ENCODE measurements at places on chromosomes 5 and 9.

DNA sequence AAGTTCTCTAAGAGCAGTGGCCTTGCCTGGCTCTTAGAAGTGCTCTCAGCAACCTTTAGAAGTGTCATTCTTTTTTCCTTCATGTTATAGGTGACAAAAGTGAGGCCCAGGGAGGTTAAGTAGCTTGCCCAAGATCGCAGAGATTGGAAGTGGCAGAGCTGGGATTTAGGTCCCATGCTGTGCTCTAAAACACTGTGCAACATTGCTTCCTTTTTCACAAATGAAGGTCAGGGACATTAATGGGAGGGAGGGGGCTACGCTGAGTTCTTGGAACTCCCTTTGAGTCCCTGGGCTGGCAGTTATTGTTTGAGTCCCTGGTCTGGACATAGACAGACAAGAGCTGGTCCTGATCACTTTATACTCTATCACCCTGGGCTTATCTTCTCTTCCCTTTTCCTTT, 45.3 kb downstream of the PAM start:
- DNase-seq: no peak
- H3K36me3 ChIP-seq: no peaks in the 10 kb centered on the region
- peak overlapping the region; percentile 65 for H3K27ac ChIP-seq
- peaks cover 69% of the 10 kb centered on the region for H3K4me1 ChIP-seq

GRCh38 chr5:141945511-141946051, 12.4 kb downstream of the PCDH12 start:
- DNase-seq: no peak
- H3K4me1 ChIP-seq: peaks cover 89% of the 10 kb centered on the region
- H3K4me3 ChIP-seq: no peak overlapping the region
- H3K27me3 ChIP-seq: no peaks in the 10 kb centered on the region
- peak overlapping the region; percentile 60 for H3K27ac ChIP-seq

- peaks cover 52% of the 10 kb centered on the region for H3K27me3 ChIP-seq
- DNase-seq: no peak
- peaks cover 41% of the 10 kb centered on the region for H3K4me1 ChIP-seq
- H3K4me3 ChIP-seq: no peak overlapping the region
- peak overlapping the region; percentile 77 for H3K27ac ChIP-seq
- H3K36me3 ChIP-seq: peaks cover 4% of the 10 kb centered on the region
Observed at GRCh38 chr5:141821430-141821925, 56.7 kb downstream of the PCDH1 start.

GRCh38 chr5:170067574-170068170, 38.0 kb upstream of the FOXI1 start:
- no peaks in the 10 kb centered on the region for H3K4me1 ChIP-seq
- H3K27me3 ChIP-seq: peaks cover 50% of the 10 kb centered on the region
- H3K36me3 ChIP-seq: no peaks in the 10 kb centered on the region
- H3K27ac ChIP-seq: no peak overlapping the region

DNA sequence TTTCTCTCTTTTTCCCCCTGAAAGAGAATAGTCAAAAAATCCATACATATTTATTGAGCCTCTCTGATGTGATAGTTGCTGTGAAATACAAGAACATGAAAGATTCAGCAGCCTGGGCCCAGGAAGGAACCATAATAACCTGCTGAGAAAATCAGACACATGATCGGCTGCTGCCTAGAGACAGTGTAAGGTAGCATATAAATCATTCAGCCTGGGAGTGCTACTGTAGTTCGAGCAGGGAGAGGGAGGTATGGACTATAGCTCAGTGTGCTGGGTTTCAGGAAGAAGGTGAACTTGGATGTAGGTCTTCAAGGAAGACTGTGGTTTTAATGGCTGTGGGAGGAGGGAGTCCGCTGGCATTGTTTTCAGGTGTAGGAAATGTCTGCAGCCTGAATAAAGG, 469.1 kb downstream of the RAB3C start:
- H3K27me3 ChIP-seq: no peaks in the 10 kb centered on the region
- no peak for DNase-seq

DNA sequence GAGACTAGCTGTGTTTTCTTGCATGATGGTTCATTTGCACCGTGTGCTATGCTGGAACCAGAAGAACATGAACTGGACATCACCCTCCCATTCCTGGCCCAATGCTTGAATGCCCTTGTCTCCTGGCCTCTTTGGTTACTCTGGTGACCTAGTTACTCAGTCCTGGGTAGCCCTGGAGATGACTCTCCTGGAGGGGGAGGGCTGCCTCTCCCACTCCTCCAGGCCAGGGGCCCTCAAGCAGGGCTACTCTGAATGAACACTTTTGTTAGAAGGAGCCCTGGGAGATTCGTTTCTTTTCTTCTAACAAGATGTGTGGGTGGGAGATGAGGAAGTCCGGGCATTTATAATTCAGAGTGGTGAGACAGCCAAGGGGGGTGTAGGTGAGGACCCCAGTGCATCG, 12.0 kb upstream of the NKX2-5 start:
- peaks cover 68% of the 10 kb centered on the region for H3K4me1 ChIP-seq
- no peak overlapping the region for H3K4me3 ChIP-seq
- no peak for DNase-seq
- peak overlapping the region; percentile 91 for H3K27ac ChIP-seq
- H3K27me3 ChIP-seq: peaks cover 99% of the 10 kb centered on the region

GRCh38 chr9:93586290-93587057, 10.1 kb downstream of the PHF2 start:
- H3K4me1 ChIP-seq: peaks cover 85% of the 10 kb centered on the region
- H3K27me3 ChIP-seq: no peaks in the 10 kb centered on the region
- H3K27ac ChIP-seq: peak overlapping the region; percentile 64
- peak; percentile 48 for DNase-seq

GRCh38 chr9:117317192-117317591, 97.7 kb downstream of the ASTN2 start:
- H3K4me3 ChIP-seq: no peak overlapping the region
- no peaks in the 10 kb centered on the region for H3K4me1 ChIP-seq
- H3K27me3 ChIP-seq: peaks cover 18% of the 10 kb centered on the region

- no peak overlapping the region for H3K4me3 ChIP-seq
- no peaks in the 10 kb centered on the region for H3K27me3 ChIP-seq
- peak overlapping the region; percentile 85 for H3K27ac ChIP-seq
- H3K36me3 ChIP-seq: no peaks in the 10 kb centered on the region
- DNase-seq: no peak
Observed at GRCh38 chr9:109475526-109475925, 22.6 kb downstream of the PTPN3 start.

DNA sequence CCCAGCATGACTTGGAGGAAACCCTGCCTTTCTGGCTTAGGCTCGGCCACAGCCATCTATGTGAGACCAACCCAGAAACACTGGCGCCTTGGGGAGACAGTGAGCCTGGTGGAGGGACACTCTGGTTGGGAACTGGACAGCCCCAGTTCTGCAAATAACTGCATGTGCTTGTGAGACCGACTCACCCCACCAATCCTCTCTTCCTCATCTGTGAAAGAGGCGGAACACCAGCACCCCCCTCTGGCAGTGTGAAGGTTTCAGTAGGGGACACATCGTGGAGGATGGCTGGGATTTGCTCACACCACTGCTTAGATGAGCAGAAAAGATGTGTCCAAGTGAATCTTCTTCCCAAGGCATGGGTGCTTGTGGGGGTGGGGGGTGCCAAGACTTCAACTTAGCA, 43.4 kb upstream of the N4BP3 start:
- no peak overlapping the region for H3K4me3 ChIP-seq
- no peaks in the 10 kb centered on the region for H3K4me1 ChIP-seq
- peaks cover 78% of the 10 kb centered on the region for H3K27me3 ChIP-seq
- no peak for DNase-seq
- H3K36me3 ChIP-seq: no peaks in the 10 kb centered on the region
- no peak overlapping the region for H3K27ac ChIP-seq

DNA sequence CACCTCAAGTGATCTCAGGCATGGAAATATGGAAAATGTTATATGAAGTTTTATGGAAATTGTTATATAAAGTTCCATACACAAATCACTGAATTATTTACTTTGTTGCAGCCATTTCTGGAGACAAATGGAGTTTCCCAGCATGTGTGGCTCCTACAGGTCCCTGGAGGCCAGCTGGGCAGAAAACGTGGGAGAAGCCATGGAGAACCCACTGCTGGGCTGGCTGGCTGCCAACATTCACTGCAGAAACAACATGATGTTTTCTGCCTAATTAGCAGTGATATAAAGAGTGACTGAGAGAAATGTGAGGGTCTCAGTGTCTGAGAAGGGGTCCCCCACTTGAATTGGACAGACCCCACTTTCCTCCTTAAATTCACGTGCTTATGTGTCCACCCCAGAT, 208.8 kb upstream of the IRX2 start:
- DNase-seq: no peak
- H3K27me3 ChIP-seq: peaks cover 4% of the 10 kb centered on the region
- no peak overlapping the region for H3K4me3 ChIP-seq
- no peaks in the 10 kb centered on the region for H3K36me3 ChIP-seq
- H3K4me1 ChIP-seq: no peaks in the 10 kb centered on the region

GRCh38 chr9:15961217-15961616, 408.4 kb downstream of the CCDC171 start:
- H3K4me3 ChIP-seq: no peak overlapping the region
- H3K27ac ChIP-seq: no peak overlapping the region
- H3K4me1 ChIP-seq: no peaks in the 10 kb centered on the region
- H3K36me3 ChIP-seq: no peaks in the 10 kb centered on the region
- no peaks in the 10 kb centered on the region for H3K27me3 ChIP-seq

GRCh38 chr9:137694962-137695875, 76.4 kb downstream of the EHMT1 start:
- DNase-seq: peak; percentile 67
- H3K27me3 ChIP-seq: no peaks in the 10 kb centered on the region
- H3K27ac ChIP-seq: no peak overlapping the region
- no peaks in the 10 kb centered on the region for H3K36me3 ChIP-seq
- peaks cover 52% of the 10 kb centered on the region for H3K4me1 ChIP-seq
- H3K4me3 ChIP-seq: no peak overlapping the region

GRCh38 chr5:160266044-160266443, 36.7 kb downstream of the FABP6 start:
- H3K4me3 ChIP-seq: no peak overlapping the region
- H3K27ac ChIP-seq: no peak overlapping the region
- peaks cover 58% of the 10 kb centered on the region for H3K4me1 ChIP-seq
- H3K36me3 ChIP-seq: no peaks in the 10 kb centered on the region

DNA sequence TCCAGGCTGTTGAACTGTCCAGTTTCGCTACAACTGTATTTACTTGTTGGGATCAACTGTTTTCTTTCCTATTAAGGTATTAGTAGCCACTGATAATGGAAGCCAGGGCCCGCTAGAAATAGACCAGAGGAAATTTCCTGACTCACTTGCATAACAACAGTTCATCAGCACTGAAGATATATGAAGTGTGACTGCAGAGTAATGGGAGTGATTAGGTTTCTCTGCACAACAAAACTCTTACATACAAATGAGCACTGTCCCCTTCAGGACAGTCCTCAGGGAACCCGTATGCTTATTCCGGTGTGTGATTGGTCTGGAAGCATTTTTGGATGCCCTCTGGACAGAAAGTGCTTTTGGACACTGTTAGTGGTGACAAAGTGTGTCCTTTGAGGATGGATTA, 55.3 kb downstream of the LIX1 start:
- no peaks in the 10 kb centered on the region for H3K36me3 ChIP-seq
- no peak overlapping the region for H3K4me3 ChIP-seq
- no peak for DNase-seq
- no peaks in the 10 kb centered on the region for H3K27me3 ChIP-seq
- H3K27ac ChIP-seq: no peak overlapping the region

DNA sequence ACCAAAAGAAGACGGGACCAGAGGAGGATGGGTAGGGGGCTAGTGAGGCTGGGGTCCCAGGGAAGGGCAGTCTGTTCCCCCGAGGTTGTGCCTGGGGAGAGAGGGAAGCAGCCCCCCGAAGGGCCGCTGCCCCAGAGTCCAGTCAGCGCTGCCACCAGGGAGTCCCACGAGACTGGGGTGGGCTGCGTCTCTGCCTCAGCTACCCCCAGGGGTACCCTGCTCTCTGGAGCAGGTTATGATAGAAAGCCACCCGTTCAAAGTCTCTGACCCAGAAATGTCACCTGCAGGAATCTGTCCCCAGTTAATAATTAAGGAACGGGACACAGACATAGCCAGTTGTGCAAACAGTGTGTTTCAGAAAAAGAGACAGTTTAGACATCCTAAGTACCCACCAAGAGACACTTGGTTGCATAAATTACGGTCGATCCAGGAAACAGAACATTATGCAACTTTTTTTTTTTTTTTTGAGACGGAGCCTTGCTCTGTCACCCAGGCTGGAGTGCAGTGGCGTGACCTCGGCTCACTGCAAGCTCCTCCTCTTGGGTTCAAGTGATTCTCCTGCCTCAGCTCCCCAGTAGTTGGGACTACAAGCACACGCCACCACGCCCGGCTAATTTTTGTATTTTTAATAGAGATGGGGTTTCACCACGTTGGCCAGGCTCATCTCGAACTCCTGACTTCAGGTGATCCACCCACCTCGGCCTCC, 10.7 kb upstream of the AGPAT2 start:
- peaks cover 22% of the 10 kb centered on the region for H3K27me3 ChIP-seq
- no peak overlapping the region for H3K4me3 ChIP-seq
- H3K27ac ChIP-seq: no peak overlapping the region
- no peak for DNase-seq
- H3K4me1 ChIP-seq: peaks cover 34% of the 10 kb centered on the region

GRCh38 chr9:133003671-133004090, 25.2 kb downstream of the GFI1B start:
- DNase-seq: no peak
- peaks cover 85% of the 10 kb centered on the region for H3K27me3 ChIP-seq
- no peak overlapping the region for H3K4me3 ChIP-seq
- H3K27ac ChIP-seq: no peak overlapping the region
- no peaks in the 10 kb centered on the region for H3K36me3 ChIP-seq
- peaks cover 12% of the 10 kb centered on the region for H3K4me1 ChIP-seq

DNA sequence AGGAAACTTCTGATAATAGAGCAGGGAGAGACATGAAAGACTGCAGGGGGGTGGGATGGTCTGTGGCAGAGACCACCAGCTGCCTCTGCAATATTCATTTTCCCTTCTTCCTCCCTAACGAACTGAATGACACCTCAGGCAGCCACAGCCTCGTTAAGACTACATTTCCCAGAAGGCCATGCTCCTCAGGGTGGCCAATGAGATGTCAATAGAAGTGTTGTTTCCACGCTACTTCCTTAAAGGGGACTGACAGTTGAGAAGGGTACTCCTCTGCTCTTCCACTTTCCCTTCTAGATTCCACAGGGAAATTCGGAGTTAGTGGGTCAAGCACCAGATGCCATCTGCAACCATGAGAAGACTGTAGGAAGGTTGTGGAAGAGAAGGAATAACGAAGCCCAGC, 52.0 kb upstream of the DAPK1 start:
- H3K4me3 ChIP-seq: no peak overlapping the region
- no peaks in the 10 kb centered on the region for H3K4me1 ChIP-seq
- no peaks in the 10 kb centered on the region for H3K36me3 ChIP-seq
- no peaks in the 10 kb centered on the region for H3K27me3 ChIP-seq
- H3K27ac ChIP-seq: no peak overlapping the region

DNA sequence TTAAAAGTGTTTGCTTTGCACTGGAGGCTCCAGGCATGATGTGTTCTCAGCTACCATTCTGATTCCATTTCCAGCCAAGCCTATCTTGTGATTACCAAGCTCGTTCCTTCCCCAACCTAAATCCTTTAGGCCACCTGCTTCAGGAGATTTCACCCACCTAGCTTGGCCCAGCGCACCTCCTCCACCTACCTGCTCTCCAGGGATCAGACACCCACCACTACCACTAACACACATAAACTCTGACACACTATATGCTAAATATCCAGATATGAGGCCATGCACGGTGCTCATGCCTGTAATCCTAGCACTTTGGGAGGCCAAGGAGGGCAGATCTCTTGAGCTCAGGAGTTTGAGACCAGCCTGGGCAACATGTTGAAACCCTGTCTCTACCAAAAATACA, 2.4 kb downstream of the MYORG start:
- H3K36me3 ChIP-seq: peaks cover 23% of the 10 kb centered on the region
- H3K27me3 ChIP-seq: peaks cover 16% of the 10 kb centered on the region
- DNase-seq: no peak
- no peak overlapping the region for H3K4me3 ChIP-seq
- no peak overlapping the region for H3K27ac ChIP-seq

GRCh38 chr9:129962451-129962864, 80.5 kb downstream of the FNBP1 start:
- peak overlapping the region; percentile 95 for H3K27ac ChIP-seq
- peaks cover 10% of the 10 kb centered on the region for H3K36me3 ChIP-seq
- peak overlapping the region; percentile 66 for H3K4me3 ChIP-seq
- no peaks in the 10 kb centered on the region for H3K27me3 ChIP-seq
